ENCODE measurements at places on chromosomes 7 and 10.
A peak's percentile ranks its signal among the peaks of the same experiment; 100 is the strongest.

- no peaks in the 10 kb centered on the region for H3K27me3 ChIP-seq
- H3K4me3 ChIP-seq = no peak overlapping the region
- H3K4me1 ChIP-seq = no peaks in the 10 kb centered on the region
- H3K27ac ChIP-seq = no peak overlapping the region
- no peak for ATAC-seq
Measured at GRCh38 chr7:50754241-50754640, 28.5 kb downstream of the GRB10 start.

DNA sequence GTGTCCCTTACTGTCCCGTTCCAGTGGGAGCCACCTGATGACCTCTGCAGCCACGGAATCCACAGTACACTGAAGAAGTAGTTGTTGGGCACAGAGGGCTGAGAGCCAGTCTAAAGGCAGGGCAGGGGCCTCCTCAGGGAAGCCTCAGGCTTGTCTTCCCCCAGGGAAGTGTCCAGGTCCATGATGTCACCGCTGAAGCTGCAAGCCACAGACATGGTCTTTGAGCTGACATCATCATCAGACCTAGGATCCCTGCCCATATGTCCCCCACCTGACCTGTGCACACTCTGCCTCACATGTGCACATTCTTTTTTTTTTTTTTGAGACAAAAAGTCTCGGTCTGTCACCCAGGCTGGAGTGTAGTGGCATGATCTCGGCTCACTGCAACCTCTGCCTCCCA is 38.4 kb upstream of the ELFN1 start:
- H3K36me3 ChIP-seq = no peaks in the 10 kb centered on the region
- peaks cover 20% of the 10 kb centered on the region for H3K27me3 ChIP-seq
- no peak overlapping the region for H3K4me3 ChIP-seq
- H3K27ac ChIP-seq = no peak overlapping the region
- H3K4me1 ChIP-seq = no peaks in the 10 kb centered on the region
- ATAC-seq = no peak

DNA sequence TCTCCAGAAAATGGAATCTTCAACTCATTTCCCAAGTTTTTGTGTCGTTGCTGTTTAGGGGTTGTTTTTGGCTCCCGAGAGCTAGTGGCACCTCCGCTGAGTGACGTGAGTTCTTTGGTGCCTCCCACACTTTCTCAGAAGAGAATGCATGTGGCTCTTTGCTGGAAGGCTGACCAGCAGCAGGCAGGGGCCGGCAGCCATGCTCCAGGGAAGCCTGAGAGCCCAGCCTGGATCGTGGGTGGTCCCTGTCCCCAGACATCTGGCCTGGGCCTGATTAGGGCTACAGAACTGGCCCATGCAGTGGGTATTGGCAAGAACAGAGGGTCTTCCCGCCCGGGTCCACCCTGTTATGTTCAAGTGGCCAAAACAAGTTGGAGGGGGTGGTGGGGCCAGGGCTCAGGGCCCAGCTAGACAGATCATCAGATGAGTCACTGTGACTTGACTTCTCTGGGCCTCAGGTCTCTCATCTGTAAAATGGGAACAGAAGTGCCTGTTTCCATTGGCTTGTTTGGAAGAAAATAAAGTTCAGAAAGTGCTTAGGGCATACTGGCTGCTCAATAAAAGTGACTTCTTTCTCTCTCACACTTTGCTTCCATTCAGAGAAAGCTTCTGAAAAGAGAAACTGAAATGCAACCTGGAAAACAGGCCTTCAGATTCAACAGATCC is 83.1 kb downstream of the STRA8 start:
- ATAC-seq = no peak
- no peak overlapping the region for H3K27ac ChIP-seq
- no peak overlapping the region for H3K4me3 ChIP-seq
- H3K4me1 ChIP-seq = no peaks in the 10 kb centered on the region
- H3K27me3 ChIP-seq = no peaks in the 10 kb centered on the region
- no peaks in the 10 kb centered on the region for H3K36me3 ChIP-seq

- H3K4me3 ChIP-seq = peak overlapping the region; percentile 46
- peak; percentile 30 for ATAC-seq
- no peaks in the 10 kb centered on the region for H3K36me3 ChIP-seq
- peaks cover 25% of the 10 kb centered on the region for H3K4me1 ChIP-seq
- no peaks in the 10 kb centered on the region for H3K27me3 ChIP-seq
Measured at GRCh38 chr7:102873470-102874165, 39.2 kb upstream of the LRRC17 start.

DNA sequence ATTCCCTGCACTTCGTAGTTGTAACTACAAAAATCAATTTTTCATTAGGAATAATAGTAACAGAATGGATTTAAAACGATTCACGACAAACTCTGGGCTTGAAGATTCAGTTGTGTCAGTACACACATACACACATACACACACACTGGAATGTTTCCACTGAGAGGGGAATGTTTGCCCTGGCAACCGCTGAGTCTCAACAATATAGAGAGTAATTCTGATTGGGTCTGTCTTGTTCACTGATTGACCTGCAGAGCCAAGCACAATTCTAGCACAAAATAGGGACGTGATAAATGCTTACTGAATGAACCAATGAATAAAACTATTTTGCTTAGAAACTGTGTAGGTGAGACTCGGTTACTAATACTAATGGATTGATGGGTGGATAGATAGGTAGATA is 204.4 kb upstream of the CCDC6 start:
- ATAC-seq = no peak
- H3K36me3 ChIP-seq = peaks cover 36% of the 10 kb centered on the region
- no peaks in the 10 kb centered on the region for H3K27me3 ChIP-seq
- H3K27ac ChIP-seq = no peak overlapping the region
- no peak overlapping the region for H3K4me3 ChIP-seq

DNA sequence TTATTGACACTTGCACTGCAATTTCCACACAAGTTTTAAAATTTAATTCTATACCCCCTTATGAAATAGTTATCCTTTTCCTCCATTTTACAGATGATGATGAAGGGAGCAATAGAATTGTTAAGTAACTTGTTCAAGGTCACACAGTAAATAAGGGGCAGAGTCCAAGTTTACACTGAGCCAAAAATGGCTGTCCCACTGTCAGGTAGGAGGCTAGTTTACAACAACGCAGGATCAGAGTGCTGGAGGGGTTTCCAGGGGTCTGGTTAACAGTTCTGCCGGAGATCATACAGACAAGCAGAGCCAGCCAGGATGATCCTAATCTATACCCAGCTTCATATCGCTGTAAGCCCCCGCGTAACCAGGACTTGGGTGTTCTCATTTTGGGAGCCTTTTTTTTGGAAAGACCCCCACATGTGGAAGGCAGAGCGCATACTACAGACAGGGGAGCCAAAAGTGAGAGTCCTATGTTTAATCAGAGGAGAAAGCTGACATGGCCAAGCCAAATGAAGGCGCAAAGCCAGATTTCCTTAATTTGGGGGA is 524 bp upstream of the UNC5B start:
- no peak overlapping the region for H3K27ac ChIP-seq
- H3K27me3 ChIP-seq = peaks cover 52% of the 10 kb centered on the region
- peak overlapping the region; percentile 26 for H3K4me3 ChIP-seq
- ATAC-seq = no peak
- no peaks in the 10 kb centered on the region for H3K36me3 ChIP-seq
